ENCODE measurements at places on chromosomes 5 and 9.

- DNase-seq: no peak
These were observed 38.4 kb downstream of the CDKL3 start for GRCh38 chr5:134328619-134329018.

- DNase-seq: no peak
These were observed 636.1 kb downstream of the PSAT1 start for GRCh38 chr9:78932849-78933627.

GRCh38 chr5:9712506-9712905, 82.4 kb upstream of the TAS2R1 start:
- DNase-seq: no peak

GRCh38 chr9:99037769-99038483, 67.0 kb upstream of the TGFBR1 start:
- DNase-seq: no peak

DNA sequence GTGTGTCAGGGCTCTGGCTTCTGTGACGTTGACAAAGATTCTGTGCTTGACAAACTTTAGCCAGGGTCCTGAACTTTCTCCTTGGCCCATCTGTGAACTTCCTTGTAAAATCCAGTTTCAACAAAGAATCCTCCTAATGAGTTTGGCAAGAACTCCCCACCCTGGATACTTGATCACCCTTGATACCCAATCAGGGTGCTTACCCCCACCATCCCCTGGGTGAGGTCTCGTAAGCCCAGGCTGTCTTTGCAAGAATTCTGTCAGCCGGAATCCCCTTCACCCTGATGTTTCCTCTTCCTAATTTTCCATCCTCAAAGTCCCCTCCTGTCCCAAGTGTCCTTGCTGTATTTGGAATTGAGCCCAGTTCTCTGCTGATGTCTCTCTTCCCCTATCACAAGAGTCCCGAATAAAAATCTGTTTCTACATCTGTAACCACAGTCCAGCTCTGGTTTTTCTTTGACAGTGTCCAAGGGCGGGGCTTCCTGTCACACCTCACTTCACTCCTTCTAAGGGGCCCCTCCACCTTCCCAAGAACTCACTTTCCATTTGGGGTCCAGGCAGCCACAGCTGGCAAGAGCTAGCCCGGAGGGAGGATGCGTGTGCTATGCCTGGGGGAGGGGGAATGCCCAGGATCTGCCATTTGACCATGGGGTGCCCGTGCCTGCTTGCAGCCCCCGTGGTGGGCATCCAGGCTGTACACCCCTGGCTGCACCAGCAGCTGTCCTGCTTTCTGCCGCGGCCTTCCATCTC, 2.7 kb upstream of the CARD19 start:
- no peak for DNase-seq

DNA sequence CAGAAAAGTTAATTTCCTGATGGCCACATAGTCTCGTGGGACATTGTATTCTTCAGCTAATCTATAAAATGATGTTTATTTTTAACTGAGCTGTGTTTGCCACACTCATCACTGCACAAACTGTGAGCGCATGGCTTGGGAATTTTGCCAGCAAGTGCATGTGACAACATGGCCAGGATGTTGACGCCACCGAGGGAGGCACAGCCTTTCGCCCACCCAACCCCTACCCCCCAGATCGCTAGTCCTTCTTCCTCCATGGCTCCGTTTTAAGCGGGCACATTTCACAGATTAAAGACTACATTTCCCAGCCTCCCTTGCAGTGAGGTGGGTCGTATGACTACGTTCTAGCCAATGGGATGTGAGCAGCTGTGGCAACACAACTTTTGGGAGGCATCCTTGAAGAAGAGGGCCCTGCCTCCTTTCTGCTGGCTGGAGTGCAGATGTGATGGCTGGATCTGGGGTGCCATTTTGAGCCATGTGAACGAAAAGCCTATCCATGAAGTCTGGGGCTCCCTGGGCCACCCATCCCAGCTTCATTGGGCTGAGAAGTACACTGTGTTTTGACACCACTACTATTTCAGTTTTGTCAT, 7.9 kb downstream of the NRARP start:
- DNase-seq: no peak

DNA sequence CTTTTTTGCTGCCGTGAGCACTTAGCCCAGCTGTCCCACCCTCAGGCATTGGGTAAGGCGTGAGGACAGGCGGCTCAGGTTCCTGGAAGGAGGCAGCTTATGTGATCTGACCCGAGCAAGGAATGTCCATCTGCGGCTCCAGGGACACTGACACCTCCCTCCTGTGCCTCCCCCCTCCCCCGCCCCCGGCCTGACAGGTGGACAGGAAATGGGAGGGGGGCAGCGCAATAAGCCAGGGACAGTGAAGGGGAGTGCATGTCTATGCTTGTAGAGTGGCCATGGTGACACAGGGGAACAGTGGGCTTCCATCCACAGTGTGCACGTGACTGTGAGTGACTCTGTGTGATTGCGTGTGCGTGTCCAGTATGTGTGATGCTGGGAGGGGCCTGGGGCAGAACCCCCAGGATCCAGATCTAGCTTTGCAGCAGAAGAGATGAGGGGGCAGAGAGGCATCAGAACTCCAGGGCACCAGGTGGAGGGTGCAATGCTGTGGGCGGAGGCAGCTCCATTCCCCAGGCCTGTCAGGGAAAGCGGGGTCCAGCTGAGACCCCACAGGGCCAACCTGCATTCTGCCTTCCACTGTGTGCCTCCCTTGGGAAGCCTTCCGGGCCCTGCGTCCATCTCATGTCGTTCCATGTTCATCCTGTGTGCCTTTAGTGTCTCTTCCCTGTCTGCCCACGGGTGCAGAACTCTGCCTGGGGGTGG, 30.5 kb downstream of the CNTFR start:
- DNase-seq: no peak

All from activated T-helper 9 cell treated with anti-CD3 and anti-CD28 coated beads, Interleukin-2, amount 50 U/mL, for 16 hours (primary cell).